T-helper 17 cell (primary cell): ENCODE measurements at places on chromosomes 1 and 21.

DNA sequence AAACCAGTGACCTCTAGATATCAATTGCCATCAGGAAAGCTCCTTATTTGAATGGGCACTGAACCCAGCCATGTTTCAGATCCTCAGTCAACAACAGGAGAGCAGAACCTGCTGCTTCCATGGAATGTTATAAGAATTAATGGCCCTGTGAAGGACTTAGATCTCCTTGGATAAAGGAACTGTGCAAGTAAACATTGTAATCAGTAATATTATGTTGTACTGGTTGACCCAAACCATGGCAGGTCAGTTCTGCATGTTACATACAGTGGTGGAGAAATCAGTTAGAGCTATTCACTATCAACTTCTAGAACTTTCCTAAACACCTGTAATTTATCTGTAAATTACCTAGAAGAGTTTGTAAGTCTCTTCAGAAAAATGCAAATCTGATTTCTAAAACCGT, 11.2 kb upstream of the CLDN8 start:
- no peak overlapping the region for H3K4me3 ChIP-seq
- no peak for DNase-seq
- no peaks in the 10 kb centered on the region for H3K36me3 ChIP-seq

- H3K36me3 ChIP-seq: peaks cover 13% of the 10 kb centered on the region
- no peaks in the 10 kb centered on the region for H3K27me3 ChIP-seq
- H3K4me1 ChIP-seq: peaks cover 2% of the 10 kb centered on the region
- no peak overlapping the region for H3K4me3 ChIP-seq
- no peak overlapping the region for H3K27ac ChIP-seq
- no peak for DNase-seq
These were observed 142.4 kb downstream of the MACF1 start for GRCh38 chr1:39346872-39347271.

DNA sequence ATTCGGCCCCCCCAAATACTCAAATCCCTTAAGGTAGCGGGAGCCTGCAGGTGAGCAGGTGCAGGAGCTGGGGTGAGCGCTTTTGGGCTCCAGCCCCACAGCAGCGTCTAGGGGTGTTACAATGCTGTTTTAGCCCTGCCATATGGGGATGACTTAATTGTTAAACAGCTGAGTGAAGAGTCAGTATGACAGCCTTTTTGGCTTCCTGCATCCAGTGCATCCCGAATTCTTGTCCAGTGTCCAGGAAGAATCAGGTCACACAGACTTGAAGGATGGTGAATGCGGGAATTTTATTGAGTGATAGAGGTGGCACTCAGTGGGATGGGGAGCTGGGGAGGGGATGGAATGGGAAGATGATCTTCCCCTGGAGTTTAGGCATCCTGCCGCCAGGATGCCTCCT, 30.4 kb upstream of the HHAT start:
- DNase-seq: no peak
- peaks cover 54% of the 10 kb centered on the region for H3K27me3 ChIP-seq
- H3K4me1 ChIP-seq: no peaks in the 10 kb centered on the region
- no peaks in the 10 kb centered on the region for H3K36me3 ChIP-seq
- no peak overlapping the region for H3K4me3 ChIP-seq

DNA sequence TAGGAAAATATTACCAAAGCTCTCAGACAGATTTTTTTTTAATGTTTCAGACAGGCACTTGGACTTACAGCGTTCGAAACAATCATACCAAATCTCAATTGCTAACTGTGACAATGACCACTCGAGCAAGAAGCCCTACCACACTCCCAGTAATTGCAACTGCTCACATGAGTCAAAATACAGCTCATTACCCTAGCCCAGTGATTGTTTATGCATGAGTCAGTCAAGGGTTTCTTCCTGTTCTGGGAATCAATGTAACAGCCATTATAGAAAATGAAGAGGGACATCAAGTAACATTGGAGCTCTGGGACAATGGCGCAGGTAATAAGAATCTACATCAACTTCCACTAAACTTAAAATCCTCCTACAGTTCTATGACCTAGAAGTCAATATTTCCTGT, 56.1 kb upstream of the SH3GLB1 start:
- H3K4me3 ChIP-seq: no peak overlapping the region
- H3K4me1 ChIP-seq: no peaks in the 10 kb centered on the region
- H3K36me3 ChIP-seq: no peaks in the 10 kb centered on the region

DNA sequence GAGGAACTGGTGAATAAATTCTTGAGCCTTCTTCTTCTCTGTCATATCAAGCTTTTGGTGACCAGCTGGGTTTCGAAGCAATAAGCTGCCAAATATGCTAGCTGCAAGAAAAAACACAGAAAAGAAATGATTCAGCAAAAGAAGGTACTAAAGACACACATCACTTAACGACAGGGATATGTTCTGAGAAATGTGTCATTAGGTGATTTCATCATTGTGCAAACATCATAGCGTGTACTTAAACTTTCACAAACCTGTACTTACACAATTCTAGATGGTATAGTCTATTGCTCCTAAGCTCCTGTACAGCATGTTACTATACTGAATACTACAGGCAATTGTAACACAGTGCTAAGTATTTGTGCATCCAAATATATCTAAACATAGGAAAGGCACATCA, 2.9 kb upstream of the MTF1 start:
- no peak for DNase-seq
- H3K4me1 ChIP-seq: peaks cover 15% of the 10 kb centered on the region
- peak overlapping the region; percentile 68 for H3K27ac ChIP-seq

DNA sequence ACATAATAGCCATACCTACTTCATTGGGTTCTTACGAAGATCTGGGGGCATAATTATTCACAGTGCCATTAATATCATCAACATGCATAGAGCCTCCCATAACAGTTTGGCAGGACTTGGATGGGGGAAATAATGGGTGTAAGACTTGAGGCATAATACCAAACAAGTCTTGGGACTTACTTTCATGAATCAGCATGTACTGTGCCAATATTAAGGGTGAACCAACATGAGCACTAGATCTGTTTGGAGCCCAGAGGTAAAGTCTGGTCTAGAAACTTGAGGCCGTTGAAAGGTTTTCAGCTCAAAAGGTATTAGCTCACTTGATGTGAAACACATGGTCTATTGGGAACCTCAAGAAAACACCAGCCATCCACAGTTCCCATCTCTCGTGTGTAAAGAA, 56.7 kb upstream of the ZC3H11B start:
- no peak overlapping the region for H3K4me3 ChIP-seq
- DNase-seq: no peak
- no peaks in the 10 kb centered on the region for H3K36me3 ChIP-seq
- H3K4me1 ChIP-seq: no peaks in the 10 kb centered on the region
- H3K27me3 ChIP-seq: no peaks in the 10 kb centered on the region

- H3K27ac ChIP-seq: no peak overlapping the region
- H3K4me3 ChIP-seq: no peak overlapping the region
- no peak for DNase-seq
- H3K36me3 ChIP-seq: no peaks in the 10 kb centered on the region
- H3K4me1 ChIP-seq: no peaks in the 10 kb centered on the region
- no peaks in the 10 kb centered on the region for H3K27me3 ChIP-seq
These were observed 155.4 kb upstream of the DUSP10 start for GRCh38 chr1:221897321-221897721.

- H3K27ac ChIP-seq: no peak overlapping the region
- no peaks in the 10 kb centered on the region for H3K36me3 ChIP-seq
- peaks cover 6% of the 10 kb centered on the region for H3K27me3 ChIP-seq
- no peak overlapping the region for H3K4me3 ChIP-seq
- DNase-seq: no peak
These were observed 154.8 kb upstream of the DAB1 start for GRCh38 chr1:57578680-57579079.

DNA sequence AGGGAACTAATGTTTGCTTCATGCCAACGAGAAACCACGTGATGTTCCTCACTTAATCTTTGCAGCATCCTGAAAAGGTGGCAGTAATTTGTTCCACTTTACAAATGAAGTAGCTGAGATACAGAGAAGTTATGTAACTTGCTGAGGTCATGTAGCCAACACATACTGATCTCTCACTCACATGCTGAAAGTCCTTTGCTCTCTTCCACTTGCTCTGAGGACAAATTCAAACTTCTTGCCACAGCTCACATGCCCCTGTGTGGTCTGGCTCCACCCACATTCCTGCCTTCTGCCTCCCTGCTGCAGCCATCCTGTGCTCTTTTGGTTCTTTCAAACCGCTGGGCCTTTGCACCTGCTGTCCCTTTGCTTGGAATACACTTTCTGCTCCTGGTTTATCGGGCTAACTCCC, 55.4 kb downstream of the TMCO4 start:
- H3K27ac ChIP-seq: no peak overlapping the region
- H3K4me1 ChIP-seq: peaks cover 12% of the 10 kb centered on the region
- no peak overlapping the region for H3K4me3 ChIP-seq
- peaks cover 14% of the 10 kb centered on the region for H3K36me3 ChIP-seq
- no peaks in the 10 kb centered on the region for H3K27me3 ChIP-seq

DNA sequence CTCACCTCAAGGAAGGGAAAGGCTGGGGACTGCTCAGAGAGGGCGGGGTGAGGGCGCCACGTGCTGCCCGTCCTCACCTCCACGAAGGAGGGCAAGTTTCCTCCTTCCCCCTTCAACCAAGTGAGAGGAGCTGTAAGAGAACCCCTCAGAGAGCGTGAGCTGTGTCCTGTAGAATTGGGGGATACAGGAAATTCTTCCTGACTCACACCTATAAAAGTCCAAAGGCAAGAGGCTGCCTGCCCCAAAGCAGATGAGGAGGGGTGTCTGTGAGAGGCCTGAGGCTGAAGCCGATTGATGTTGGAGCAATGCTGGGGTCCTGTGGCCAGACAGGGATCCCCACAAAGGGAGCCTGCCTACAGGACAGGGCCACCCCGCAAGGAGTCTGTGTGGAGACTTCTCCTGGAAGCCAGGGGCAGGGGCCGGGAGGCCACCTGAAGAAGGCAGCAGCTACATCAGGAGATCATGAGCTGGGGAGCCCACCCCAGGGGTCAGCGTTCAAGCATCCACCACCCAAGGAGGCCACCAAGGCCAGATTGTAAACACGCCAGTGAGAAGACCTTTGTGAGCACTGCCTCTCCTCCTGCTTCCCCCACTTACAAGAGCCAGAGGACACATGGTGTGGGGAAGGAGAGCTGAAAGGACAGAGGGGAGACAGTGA, 27.7 kb downstream of the S100A6 start:
- peaks cover 13% of the 10 kb centered on the region for H3K4me1 ChIP-seq
- no peaks in the 10 kb centered on the region for H3K27me3 ChIP-seq
- no peak overlapping the region for H3K27ac ChIP-seq
- H3K4me3 ChIP-seq: no peak overlapping the region
- H3K36me3 ChIP-seq: no peaks in the 10 kb centered on the region

DNA sequence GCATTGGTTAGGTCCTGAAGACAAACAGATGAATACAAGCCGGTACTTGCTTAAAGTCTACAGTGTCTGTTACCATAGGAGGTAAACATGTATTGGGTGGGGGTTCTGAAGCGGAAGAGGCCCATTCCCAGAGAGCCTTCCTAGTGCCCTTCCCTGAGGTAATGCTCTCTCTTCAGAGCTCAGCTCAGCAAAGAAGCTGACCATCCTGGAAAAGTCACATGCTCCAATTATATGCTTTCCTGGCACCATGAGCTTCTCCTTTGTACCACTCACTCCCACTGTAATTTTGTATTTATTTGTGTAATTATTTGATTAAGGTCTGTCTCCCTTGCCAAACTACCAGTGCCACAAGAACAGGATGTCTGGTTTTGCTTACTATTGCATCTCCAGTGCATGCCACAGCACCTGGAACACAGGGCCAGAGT, 42.0 kb downstream of the RAB3B start:
- DNase-seq: no peak
- peaks cover 17% of the 10 kb centered on the region for H3K27me3 ChIP-seq
- peaks cover 2% of the 10 kb centered on the region for H3K36me3 ChIP-seq
- H3K4me1 ChIP-seq: no peaks in the 10 kb centered on the region
- no peak overlapping the region for H3K4me3 ChIP-seq

- peaks cover 5% of the 10 kb centered on the region for H3K4me1 ChIP-seq
- H3K27ac ChIP-seq: no peak overlapping the region
- no peak overlapping the region for H3K4me3 ChIP-seq
- H3K36me3 ChIP-seq: no peaks in the 10 kb centered on the region
- DNase-seq: no peak
- H3K27me3 ChIP-seq: peaks cover 29% of the 10 kb centered on the region
These were observed 30.7 kb downstream of the PTPN14 start for GRCh38 chr1:214520544-214521165.

DNA sequence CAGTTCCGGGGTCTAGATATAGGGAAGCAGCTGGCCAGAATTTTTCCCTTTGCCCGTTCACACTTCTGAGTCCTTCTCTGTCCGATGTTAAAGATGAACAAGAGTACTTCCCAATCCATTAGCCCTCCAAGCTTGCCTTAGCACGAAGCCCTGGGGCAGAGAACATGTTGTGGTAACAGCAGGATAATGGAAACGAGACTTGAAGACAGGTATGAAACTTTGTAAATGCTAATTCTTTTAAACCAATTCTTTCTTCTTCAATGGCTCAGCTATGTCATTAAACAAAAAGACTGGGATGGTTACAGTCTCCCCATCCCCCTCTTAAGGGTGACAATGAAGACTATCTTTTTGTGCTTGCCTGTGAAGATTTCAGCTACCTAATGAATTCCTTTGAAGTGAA, 218.5 kb downstream of the PLA2G4A start:
- no peak for DNase-seq
- no peaks in the 10 kb centered on the region for H3K36me3 ChIP-seq
- H3K4me1 ChIP-seq: peaks cover 2% of the 10 kb centered on the region
- H3K4me3 ChIP-seq: no peak overlapping the region

- peaks cover 27% of the 10 kb centered on the region for H3K4me1 ChIP-seq
- H3K27ac ChIP-seq: peak within 1 kb of the TSS; percentile 99
- no peaks in the 10 kb centered on the region for H3K27me3 ChIP-seq
- DNase-seq: peak; percentile 82
- H3K36me3 ChIP-seq: peaks cover 3% of the 10 kb centered on the region
- H3K4me3 ChIP-seq: peak within 1 kb of the TSS; percentile 100
These were observed at the start of gene LSM10 for GRCh38 chr1:36397378-36398230. LSM10 (minus strand) TSS chr1:36397908; CDS start chr1:36394129, 3,779 bp downstream.

- peaks cover 34% of the 10 kb centered on the region for H3K27me3 ChIP-seq
- no peaks in the 10 kb centered on the region for H3K4me1 ChIP-seq
- peaks cover 2% of the 10 kb centered on the region for H3K36me3 ChIP-seq
- no peak for DNase-seq
- no peak overlapping the region for H3K27ac ChIP-seq
- no peak overlapping the region for H3K4me3 ChIP-seq
These were observed 84.3 kb downstream of the PTPN14 start for GRCh38 chr1:214467078-214467585.

DNA sequence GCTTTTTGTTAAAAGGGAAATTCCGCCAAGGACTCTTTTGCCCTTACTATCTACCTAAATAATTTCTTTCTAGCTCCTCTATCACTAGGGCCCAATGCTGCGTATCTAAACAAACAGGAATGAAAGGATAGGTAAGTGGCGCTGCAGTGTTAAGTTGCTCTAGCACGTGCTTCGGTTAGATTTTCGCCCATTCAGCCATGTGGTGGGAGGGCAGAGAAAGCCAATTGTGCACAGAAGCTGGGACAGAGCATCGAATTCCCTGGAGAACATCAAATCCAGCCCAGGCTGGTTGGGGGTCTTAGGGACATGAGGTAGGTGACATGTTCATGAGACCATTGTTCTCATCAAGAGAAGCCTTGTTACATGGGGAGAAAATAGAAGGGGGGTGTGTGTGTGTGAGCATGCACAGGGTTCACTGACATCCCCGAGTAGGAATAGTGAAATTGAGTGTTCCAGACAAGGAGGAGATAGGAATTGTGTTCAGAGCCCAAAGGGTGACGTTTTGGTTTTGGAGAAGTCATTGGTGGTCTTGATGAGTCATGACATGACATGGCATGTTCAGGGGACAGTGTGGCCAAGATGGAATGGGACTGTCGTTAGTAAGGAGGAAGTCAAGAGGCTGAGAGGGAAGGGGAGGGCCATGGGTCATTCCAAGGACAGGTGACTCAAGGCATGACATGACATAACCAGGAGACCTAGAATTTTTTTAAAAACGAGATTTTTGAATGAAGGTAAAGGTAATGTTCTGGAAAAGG, 107.1 kb downstream of the TLR5 start:
- DNase-seq: no peak
- H3K4me1 ChIP-seq: peaks cover 8% of the 10 kb centered on the region
- H3K4me3 ChIP-seq: no peak overlapping the region
